LoVo (cell line): ENCODE measurements at places on chromosomes 2 and 18.

- DNase-seq: no peak
Measured at GRCh38 chr18:13520306-13520705, 206.1 kb downstream of the FAM210A start.

GRCh38 chr2:26892133-26892532 is 44.2 kb downstream of the DPYSL5 start:
- DNase-seq: no peak

GRCh38 chr2:241218131-241219029 is 29.9 kb downstream of the ANO7 start:
- DNase-seq: peak; percentile 35

DNA sequence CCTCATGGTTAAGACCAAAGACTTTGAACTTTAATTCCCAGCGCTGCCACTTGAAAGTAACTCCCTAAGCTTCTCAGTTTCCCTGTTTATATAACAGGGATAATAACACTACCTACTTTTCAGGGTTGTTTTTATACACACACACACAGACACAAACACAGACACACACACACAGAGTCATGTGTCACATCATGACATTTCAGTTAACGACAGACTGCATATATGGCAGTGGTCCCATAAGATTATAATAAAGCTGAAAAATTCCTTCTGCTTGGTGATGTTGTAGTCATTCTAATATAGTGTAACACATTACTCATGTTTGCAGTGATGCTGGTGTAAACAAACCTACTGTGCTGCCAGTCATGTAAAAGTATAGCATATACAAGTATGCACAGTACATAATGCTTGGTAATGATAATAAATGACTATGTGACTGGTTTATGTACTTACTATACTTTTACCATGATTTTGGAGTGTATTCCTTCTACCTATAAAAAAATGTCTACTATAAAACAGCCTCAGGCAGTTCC is 89.2 kb upstream of the ITGA4 start:
- no peak for DNase-seq

DNA sequence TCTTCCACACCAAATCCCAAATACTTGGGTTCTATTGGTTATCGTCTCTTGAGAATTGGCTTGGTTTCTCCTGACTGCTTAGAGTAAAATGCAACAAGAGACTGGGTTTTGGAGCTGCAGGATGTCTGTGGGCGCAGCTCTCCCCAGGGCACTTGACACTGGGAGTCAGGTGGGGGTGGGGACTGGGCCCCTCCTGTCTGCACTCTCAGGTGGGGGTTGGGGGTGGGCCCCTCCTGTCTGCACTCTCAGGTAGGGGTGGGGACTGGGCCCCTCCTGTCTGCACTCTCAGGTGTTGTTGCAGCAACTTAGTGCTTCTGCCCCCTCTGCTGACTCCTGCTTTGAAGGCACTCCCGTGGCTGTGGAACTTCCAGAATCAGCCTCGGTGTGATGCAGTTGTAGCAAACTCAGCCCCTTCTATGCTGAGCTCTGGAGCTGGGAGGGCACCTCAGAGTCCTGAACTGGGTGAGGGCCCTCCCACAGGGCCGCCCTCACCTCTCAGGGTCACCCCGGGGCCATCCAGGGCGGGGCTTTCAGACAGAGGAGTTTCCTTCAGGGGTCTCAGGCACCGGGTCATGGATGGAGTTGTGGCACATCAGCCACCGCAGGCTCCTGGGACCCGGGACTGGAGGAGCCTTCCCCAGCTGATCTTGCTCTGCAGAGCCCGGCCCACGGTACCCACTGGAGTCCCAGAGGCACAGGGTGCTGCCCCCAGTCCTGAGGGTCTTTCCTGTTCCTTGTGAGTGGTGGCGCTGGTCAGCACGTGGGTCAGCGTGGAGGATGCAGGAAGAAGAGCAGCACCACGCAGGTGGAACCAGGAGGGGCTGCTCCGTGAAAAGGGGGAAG is 22.9 kb upstream of the CIDEA start:
- no peak for DNase-seq

DNA sequence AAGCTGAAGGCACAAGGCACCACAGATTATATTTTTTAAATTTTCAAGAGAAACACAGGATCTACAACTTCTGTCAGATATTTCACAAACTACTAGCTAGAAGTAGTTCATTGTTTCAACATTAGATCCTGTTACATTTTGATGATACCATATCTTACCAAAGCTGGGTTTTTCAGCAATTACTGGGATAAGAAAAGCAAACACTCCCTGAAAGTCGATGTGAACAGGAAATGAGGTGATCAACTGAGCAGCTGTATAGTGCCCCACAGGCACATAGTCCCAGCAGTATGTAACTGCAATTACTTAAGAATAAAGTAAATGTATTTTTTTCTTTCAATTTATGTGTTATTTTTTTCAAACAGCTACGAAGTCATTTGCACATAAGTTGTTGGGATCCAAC is 103.5 kb downstream of the DNER start:
- no peak for DNase-seq

GRCh38 chr2:209305746-209306196 is 118.1 kb upstream of the MAP2 start:
- no peak for DNase-seq

DNA sequence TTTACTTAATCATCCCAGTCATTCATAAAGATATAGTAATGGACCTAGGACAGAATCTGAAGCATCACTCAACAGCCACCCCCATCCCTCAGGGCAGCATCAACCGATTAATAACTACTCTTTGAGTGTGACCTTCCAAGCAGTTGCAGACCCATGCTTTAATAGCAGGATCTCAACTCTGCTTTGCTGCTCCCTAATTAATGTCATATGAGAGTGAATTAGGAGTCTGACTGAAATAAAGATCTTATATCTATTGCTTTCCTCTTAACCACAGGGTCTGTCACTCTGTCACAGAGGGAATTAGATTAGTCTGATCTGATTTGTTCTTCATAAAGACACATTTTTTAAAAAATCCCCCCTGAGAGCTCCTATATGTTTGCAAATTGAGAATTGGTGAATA is 46.1 kb upstream of the LRP1B start:
- no peak for DNase-seq

GRCh38 chr18:26963292-26963691 is 97.8 kb upstream of the AQP4 start:
- DNase-seq: no peak

- no peak for DNase-seq
Measured at GRCh38 chr2:31318361-31319336, 84.7 kb downstream of the EHD3 start.

DNA sequence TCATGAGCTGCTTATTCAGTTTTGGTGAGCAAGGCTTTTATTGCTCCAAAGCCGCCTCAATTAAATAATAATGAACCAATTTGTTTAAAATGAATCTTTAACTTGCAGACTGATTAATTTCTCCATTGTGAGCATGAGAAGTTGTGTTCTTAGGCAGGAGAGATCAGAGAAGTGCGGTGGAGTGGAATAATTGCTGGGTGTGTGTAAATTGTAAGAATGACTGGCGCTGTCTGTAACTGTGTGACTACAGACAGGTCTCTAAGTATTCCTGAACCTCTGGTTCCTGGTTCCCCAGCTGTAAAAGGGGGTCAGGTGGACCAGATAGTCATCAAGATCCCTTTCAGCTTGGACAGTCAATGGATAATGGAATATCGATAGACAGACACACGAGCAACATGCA is 98.0 kb upstream of the EFEMP1 start:
- DNase-seq: no peak

- DNase-seq: peak; percentile 88
Measured at GRCh38 chr2:226661789-226662545, 137.7 kb downstream of the IRS1 start.

GRCh38 chr18:74314759-74315463 is 728 bp upstream of the C18orf63 start:
- DNase-seq: no peak

DNA sequence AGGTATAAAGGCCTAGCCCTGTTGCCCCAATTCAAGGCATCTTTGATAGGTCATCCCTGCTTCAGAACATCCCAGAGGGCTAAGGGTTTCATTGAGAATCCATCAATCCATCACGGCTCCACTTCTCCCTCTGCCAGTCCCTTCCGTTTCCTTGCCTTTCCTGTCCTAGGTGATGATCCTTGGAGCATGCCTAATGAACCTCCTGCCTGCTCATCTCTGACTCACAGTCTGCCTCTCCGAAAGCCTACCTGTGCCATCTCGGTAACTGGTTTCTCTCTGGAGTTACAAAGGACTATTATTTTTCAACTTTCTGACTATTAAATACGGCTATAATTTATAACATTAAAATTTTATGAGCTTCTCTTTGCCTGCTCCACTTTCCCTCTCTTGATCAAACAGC is 36.7 kb upstream of the OSBPL6 start:
- DNase-seq: no peak

DNA sequence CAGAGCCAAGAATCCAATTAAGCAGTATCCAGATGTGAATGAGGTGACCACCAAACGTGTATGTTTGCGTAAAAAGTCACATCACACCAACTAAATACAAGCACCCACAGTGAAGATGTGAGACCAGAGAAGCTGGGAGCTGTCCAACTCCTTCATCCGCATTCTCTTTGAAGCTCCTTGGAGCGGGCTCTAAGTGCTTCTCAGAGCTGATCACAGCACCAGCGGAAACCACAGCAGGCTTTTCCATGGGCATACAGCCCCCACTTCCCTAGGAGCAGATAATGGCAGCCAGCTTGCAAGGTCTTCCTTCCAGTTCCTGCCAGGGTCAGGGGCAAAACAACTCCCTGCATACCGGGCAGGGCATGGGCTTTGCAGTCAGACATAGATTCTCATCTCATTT is 36.4 kb downstream of the REEP1 start:
- DNase-seq: no peak

- no peak for DNase-seq
Measured at GRCh38 chr2:88538362-88538917, 85.9 kb upstream of the FOXI3 start.

DNA sequence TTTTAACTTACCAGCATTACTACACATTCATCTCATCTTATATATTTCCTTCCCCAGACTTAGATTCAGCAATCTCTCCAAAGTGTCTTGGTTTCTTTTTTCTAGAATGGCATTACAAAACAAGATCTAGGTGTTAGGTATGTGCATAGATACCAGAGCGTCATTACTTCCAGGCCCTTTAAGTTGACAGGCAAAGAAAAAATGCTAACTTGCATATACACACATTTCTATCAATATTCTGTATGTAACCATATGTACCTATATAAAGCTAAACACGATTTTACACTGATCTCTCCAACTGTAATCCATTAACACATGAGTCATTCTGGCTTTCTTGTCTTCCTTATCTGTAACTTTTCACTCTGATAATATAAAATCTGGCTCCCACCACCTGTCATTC is 503.8 kb upstream of the NRXN1 start:
- DNase-seq: no peak

DNA sequence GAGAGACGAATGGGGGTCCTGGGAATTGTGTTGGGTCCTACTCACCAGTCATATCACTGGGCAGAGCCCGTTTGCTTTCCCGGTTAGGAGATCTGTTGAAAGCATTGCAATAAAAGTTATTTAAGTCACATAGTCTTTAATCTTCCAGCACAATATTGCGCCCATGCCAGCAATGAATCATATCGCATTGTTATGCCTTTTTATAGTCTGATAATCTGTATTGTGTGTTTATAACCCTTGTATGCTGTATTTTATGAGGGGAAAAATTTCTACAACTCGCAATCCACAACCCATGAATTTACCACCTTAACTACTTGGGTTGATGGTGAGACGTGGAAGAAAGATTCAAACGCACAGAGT is 211.9 kb upstream of the SMIM21 start:
- no peak for DNase-seq

DNA sequence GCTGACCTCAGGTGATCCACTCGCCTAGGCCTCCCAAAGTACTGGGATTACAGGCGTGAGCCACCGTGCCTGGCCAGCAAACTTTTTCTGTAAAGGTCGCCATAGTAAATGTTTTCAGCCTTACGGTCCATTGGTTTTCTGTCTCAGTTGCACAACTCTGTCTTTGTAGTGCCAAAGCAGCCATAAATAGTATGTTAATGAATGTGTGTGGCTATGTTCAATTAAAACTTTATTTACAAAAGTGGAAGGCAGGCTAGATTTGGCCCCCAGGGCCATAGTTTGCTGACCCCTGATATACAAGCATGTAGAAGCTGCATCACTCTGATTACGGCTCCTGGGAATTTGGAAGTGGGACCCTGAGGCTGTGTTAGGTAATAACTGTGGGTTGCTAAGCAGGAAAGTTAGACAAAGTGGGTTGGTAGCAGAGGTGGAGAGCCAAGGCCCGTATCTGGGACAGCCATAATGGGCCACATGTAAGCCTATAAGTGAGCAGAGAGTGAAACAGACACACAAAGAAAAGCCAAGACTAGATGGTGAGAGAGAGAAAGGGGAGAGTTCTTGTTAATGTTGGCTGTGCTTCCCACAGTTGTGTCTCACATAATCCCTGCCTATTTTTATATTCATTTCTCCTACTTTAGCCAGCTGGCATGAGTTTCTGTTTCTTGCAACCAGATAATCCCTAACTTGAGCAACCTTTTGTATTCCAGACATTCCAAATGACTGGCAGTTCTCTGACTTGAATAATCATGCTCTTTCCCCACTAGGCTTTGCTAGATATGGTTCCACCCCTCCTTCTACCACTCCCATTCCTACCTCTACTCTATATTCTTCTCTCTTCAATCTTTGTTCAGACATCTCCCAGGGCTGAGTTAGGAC is 223.3 kb upstream of the STON1 start:
- DNase-seq: no peak

- peak; percentile 68 for DNase-seq
Measured at GRCh38 chr2:239322416-239323086, 78.3 kb downstream of the HDAC4 start.

DNA sequence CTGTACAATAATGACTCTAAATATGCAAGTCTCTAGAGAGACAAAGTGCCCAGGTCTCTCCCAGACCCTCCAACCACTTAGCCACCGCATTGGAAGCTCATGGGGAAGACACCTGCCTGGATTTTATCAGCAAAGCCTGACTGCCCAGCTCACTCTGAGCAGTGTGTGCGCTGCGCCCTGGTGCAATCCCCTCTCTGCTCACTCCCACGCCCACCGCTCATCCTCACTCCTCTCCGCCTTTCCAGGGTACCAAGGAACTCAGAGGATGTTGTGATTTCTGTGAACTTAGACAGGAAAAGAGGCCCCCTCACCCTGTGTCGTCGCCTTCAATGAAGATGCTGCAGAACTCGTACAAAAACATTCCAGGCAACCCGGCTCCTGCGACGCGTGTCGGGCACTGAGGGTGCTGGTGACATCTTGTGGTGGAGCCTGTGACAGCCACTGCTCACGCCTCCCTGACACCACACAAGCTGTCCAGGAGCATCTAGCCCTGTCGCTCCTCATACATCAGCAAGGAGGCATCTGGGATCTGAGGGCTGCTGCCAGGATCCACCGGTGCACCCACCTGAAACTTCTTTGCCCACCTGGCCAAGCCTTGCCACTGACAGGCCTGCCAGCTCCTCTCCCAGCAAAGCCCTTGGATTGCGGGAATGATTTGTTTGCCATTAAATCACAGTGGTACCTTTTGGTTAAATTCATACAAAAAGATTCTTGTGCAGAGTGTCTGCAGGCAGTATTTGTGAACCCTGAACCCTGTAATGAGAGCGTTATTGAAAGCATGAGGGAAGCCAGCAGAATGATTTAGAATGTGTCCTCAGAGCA is 220.4 kb downstream of the ZNF516 start:
- no peak for DNase-seq

GRCh38 chr2:156663757-156664409 is 227.7 kb downstream of the GPD2 start:
- no peak for DNase-seq

GRCh38 chr2:225025917-225026571 is 16.2 kb downstream of the DOCK10 start:
- DNase-seq: no peak
